HEK293T (cell line): ENCODE measurements at places on chromosomes 16 and 17.
A peak's percentile ranks its signal among the peaks of the same experiment; 100 is the strongest.

DNA sequence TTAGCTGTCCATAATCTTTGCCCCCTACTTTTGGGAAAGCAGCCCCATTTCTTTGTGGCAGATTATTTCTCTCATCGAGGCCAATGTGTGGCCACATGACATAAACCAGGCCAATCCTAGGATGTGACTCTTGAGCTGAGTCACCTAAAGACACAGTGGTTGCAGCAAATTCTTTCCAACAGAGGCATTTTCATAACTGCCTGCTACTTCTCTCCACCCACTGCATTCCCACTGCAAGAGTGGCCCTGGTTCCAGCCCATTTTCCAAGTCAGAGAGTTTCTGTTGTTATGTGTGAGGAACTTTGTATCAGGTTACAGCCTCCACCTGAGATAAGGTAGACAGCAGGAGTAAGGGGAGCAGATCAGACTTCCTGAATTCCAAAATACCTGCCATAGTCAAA, 195.2 kb downstream of the RGS9 start:
- no peak for DNase-seq

DNA sequence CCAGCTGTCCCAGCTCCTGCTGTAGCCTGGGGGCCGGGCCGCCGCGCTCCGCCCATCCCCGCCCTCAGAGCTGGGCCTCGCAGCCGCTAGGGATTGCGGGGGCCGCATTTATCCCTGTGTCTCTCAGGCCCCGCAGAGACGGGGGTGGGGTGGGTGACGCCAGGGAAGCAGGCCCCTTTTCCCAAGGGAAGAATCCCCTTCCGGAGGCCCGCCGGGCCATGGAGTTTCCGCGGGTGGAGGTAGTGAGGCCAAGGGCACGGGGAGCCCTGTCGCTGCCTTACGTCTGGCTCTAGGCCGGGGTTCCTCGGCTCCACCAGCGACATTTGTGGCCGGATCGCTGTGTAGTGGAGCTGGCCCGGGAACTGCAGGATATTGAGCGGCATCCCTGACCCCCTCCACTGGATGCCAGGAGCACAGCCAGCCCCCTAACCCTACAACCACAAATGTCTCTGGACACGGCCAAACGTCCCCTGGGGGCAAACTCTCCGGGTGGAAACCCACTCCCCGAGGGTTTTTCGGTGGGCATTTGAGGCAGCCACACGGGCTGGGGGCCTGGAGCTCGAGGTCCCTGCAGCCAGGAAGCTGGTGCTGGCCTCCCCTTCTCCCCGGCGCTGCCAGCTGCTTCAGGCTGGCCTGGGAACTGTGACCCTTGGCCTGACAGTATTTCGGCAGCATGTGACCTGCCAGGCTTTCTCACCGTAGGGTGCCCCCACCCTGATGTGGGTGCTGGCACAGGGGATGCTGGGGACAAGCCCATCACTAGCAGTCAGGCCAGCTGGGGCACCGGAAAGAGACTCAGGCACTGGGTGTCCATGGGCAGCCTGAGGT, 12.0 kb upstream of the CD300A start:
- no peak for DNase-seq

- no peak for DNase-seq
These were observed 104.7 kb upstream of the CHMP6 start for GRCh38 chr17:80886641-80887573.

GRCh38 chr16:81523387-81524115, 78.9 kb downstream of the CMIP start:
- no peak for DNase-seq

GRCh38 chr17:3799181-3799945, 1.6 kb downstream of the ITGAE start:
- no peak for DNase-seq

DNA sequence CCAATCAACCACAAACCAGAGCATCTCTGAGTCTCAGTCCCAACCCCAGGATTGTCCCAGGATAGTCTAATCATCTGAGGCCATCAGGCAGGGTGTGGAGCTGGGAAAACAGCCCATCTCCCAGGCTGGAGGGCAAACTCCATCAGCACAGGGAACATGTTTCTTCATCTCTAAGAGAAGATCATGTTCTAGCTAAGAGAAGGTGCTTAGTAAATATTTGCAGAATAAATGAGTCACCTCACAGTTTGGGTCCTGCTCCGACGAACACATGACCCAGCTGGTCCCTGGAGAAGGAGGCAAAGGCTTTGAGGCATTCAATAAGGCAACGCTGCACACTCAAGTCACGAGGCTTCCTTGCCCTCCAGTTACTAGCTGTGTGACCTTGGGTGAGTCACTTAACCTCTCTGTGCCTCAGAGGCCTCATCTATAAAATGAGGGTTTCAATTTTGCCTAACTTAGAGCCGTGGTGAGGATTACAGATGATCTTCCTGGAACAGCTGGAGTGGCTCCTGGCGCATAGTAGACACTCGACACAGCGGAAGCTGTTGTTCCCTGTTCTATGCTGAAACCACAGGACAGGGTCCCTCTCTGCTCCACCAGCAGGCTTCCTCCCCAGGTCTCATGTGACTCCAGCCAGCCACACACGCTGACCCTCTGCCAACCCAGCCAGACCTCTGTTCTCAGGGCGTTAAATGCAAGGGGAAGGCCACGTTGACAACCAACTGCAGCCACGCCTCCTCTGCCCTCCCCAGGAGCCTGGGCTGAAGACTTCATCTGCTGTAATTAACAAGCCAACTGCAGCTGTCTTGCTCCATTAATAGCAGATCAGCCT, 10.3 kb upstream of the RPL38 start:
- DNase-seq: no peak

GRCh38 chr17:41647038-41647813, 22.9 kb upstream of the KRT17 start:
- no peak for DNase-seq

- DNase-seq: no peak
These were observed 8.5 kb upstream of the CREBBP start for GRCh38 chr16:3889059-3889458.

DNA sequence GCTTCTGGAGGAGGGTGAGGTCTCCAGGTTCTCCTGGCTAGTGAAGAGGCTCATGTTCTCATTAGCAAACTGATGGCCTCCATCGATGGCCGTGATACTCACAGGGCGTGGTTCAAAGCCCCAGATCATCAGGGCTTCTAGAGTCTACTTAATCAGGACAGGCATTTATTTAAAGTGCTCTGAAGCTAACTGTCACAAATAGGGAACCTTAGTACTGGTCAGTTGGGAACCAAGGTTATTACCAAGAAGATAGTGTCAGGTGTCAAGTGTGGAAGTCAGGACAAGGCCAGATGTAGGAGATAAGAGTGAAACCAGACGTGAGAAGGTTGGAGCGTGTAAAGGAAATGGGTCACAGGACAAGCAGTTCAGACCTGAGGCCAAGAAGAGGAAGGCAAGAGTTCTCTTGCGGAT, 56.9 kb downstream of the PIGL start:
- no peak for DNase-seq

DNA sequence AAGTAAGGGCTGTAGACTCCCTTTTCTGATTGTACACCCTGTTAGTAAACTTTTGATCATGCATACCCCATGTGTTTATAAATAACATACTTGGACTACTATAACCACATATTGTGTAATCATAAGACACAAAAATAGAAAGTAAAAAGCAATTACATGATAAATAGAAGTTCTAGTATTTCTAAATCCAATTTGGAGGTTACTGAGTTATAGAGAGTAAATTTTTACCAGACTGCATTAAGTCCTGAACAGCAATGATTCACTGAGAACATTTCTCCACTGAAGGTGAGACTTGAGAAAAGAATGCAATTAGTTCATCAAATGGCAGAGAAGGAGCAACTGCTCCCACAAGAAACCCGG, 7.7 kb upstream of the TBKBP1 start:
- no peak for DNase-seq

GRCh38 chr16:87253536-87253935, 63.7 kb downstream of the C16orf95 start:
- no peak for DNase-seq

- no peak for DNase-seq
These were observed 128.4 kb downstream of the SHISA9 start for GRCh38 chr16:13029786-13030185.

DNA sequence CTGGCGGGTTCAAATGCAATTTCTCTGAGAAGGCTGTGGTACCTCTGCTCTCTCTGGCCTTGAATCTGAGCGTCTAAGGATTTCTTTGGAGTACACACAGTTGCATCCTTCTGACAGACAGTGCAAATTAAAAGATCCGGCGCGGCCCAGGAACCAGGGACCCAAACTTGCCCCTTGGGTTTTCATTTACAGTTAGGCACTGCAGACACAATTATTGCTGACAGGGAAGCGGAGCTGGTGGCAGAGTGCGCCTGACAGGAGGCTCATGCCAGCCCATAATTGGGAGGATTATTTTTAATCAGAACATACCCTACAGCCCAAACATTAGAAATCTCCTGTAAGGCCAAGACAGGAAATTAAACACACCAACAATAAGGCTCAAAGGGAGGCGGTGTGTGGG, 1023.4 kb upstream of the RBFOX1 start:
- no peak for DNase-seq

DNA sequence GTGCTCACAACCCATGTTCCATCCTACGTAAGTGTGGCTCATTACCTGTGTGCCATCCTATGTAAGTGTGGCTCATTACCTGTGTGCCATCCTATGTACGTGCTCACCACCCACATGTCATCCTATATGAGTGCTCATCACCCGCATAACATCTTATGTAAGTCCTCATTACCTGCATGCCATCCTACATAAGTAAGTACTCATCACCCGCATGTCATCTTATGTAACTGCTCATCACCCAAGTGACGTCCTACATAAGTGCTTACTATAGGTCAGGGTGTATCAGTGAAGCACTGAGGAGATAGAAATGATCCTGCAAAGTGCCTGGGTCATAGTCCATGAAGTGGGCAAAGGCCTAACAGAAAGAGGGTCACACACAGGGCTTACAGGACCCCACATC, 93.1 kb downstream of the AXIN2 start:
- DNase-seq: no peak

DNA sequence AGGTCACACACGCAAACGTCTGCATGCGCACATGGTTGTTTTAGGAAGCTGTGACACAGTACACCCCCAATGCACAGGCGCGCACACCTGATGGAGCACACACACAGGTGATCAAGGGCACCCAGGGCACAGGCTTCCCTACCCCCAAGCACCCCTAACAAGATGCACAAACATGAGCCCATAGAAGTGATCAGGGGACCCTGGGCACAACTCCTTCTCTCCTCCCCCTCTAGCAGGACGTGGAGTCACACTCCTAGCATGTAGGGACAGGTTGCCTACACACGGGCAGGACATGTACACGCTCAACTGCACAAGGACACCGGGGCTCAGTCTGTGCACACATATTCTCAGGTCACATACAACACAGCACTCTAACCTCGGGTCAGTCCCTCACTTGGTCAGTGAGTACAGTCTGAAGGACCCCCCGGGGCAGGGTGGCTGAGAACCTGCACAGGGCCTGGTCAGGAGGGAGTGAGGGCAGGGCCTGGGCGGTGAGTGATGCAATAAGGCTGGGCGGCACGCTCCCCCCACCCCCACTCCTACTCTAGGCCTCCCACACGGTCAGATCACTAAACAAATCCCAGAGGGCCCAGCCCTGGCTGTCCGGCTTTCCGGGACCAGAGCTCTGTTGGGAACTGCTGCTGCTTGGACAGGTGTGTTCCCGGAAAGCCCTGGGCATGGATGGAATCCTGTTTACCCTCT, 751 bp upstream of the DOC2B start:
- DNase-seq: no peak

DNA sequence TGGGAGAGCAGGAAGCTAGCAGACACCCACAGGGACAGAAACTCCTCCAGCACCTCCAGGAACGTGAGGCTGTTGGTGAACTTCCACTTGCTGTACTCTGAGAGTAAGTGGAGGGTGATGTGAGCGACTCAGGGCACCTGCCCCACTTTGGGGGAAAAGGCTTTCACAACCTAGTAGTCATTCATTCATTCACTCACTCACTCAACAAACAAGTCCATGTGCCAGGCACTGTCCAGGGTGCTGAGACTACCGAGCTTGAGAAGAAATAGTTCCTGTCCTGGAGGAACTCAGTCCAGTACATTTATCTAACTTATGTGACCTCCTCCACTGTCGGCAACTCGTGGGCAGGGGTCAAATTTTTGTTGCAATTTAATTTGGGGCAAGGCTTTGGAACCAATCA, 26.6 kb downstream of the LGALS9 start:
- no peak for DNase-seq

GRCh38 chr17:20291853-20292252, 175.5 kb downstream of the LGALS9B start:
- DNase-seq: no peak

DNA sequence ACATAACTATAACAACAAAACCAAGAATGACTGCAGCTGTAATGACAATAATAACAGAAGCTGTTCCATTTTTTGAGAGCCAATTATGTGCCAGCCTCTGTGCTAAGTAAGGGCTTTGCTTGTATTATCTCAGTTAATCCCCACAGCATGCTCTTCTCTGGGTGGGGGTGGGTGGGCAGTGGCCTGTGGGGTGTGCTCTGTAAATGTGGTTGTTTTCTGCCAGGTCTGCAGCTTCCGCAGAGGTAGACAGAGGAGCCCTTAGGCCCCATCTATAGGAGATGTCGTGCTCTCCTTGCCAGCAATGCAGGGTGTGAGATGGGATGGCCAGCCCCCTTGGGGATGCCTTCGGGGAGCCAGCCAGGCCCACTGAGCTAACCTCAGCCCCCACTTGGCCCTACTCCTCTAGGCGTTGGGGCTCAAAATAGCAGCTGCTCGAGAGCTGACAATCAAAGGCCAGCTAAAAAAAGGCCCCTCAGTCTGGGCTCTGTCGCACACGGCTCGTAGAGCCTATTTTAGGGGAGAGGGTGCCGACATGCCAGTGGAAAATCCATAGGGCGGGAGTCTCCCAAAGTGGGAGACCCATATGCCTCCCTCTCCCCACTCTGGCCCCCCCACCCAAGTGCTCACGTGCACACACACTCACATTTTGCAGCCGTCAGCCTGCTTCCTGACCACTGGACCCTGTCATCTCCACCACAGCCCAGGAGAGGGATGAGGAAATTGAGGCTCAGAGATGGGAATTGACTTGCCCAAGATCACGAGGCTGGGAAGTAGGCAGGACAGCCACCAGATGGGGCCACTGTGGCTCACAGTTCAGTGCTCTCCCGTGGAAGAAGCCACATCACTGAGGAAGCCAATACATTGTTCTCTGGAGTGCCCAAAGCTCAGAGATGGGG, 15.8 kb downstream of the CDH16 start:
- DNase-seq: no peak

- DNase-seq: no peak
These were observed 54.3 kb downstream of the WSB1 start for GRCh38 chr17:27348196-27348595.

DNA sequence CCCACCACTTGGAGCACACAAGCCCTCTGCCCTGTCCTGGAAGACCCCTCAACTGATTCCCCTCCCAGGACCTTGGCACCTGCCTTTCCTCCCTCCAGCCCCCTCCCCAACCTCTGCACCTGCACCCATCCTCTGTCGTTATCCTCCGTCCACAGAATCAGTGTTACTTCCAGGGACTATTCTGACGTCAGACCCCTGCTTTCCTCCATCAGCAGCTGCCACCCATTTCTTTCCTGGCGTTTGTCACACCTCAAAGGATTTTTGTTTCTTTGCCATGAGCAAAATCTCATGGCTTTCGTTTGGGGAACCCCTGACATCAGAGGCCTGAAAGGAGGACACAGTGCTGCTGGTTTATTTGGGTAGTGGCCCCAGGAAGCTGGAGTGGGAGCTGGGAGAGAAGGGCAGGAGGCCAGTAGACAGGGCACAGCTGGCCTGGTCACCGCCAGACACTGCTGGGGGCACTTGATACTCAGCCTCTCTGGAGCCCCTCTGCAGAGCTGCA, 68.4 kb downstream of the SOCS1 start:
- no peak for DNase-seq

- DNase-seq: no peak
These were observed 9.8 kb downstream of the MIEF2 start for GRCh38 chr17:18270046-18270931.

- DNase-seq: peak; percentile 24
These were observed 192.8 kb downstream of the XYLT1 start for GRCh38 chr16:17277981-17278381.
